ENCODE measurements at places on chromosomes 16 and 17.

DNA sequence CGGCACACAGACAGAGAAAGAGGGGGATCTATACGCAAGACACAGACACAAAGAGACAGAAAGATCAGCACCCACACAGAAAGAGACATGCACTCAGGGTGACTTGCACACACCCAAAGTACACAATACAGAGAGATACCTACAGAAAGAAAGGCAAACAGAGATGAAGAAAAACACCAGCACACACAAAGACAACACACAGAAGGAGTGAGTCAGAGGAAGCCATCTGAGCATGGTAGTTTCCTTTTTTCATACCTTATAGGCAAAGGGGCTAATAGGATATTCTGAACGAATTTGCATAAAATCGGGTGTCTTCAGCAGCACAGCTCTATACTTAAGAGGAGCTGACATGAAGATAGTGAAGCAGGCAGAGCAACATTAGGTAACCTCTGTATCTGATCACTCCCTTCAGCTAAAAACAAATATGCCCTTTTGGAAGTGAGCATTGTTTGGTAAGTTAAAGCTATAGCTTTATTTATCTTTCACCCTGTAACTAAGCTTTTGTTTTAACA, 198.6 kb downstream of the AATF start:
- DNase-seq: no peak

GRCh38 chr16:53924331-53925106, 220.6 kb downstream of the FTO start:
- no peak for DNase-seq

GRCh38 chr17:13403982-13404946, 197.5 kb downstream of the HS3ST3A1 start:
- no peak for DNase-seq

DNA sequence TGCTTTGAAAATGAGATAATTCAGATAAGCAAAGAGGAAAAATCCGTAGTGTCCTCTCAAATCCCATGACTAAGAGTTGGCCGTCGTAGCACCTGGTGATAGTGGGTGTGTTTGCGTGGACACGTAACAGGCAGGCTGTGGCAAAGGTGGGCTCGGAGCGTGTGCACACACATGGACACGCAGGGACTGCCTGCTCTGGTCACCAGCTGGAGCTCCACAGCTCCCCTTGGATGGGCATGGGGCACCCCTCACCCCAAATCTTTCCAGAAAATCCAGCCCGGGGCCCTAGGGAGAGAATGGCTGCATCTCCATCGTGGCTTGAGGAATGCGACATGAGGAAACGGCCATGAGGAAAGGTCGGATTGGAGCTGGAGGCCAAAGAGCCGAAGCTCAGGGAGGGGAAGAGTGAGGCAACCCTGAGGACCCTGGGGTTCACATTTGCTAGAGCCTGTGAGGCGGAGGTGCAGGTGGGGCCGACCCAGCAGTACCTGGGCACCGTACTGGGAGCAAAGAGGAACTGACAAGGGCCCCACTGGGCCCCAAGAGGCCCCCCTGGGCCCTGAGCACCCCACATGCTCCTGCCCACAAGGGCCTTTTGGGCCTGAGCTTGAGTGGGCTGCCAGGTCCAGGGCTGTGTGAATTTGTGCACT, 51.6 kb downstream of the DNAH17 start:
- DNase-seq: no peak

GRCh38 chr17:74571621-74572270, 4.4 kb upstream of the CD300H start:
- no peak for DNase-seq

DNA sequence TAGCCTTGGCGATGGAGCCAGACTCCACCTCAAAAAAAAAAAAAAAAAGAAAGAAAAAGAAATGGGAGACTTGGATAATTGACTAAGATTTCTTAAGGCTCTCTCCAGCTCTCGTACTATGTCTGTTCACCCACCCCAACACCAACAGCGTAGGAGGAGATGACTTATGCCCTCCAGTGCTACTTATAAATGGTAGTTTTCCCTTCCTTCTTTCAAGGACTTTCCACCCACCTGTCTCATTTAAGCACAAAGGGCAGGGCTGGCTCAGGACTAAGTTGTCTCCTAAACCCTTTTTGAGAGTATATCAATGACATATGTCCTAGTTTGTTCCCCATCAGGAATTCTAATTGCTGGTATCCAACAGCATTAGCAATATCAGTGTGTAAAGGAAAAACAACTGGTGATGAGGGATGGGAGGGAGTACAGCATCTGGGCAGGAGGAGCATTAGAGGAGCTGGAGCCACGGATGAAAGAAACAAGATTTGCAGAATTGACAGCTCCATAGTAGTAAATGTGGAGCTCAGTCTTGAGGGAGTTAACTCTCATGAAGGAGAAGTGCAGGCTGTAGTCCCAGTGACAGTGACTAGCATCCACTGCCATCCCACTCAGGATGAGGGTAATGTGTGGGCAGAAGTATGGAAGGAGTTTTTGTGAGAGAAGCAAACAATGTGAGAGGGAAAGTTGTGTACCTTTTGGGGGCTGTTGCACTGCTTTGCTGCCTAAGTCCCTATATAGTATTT, 17.2 kb downstream of the UBE2Z start:
- no peak for DNase-seq

GRCh38 chr16:77234611-77235010, 35.4 kb downstream of the SYCE1L start:
- DNase-seq: no peak

DNA sequence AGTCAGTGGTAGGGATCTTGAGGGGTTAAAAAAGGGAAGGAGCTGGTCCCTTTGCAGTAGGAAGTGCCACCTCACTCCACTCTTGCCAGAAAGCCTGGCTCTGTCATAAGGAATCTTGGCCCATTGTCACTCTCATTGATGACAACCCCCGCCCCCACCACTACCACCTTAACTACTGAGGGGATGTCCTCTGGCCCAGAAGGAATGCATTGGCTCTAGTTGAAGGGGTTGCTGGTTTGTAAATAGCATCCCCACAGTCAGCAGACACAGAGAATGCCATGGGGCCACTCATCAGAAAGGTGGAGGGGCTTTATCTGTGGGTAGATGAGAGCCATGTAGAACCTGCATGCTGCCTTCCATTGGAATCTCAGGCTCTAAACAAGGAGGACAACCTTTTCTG, 316.2 kb downstream of the WWOX start:
- no peak for DNase-seq

DNA sequence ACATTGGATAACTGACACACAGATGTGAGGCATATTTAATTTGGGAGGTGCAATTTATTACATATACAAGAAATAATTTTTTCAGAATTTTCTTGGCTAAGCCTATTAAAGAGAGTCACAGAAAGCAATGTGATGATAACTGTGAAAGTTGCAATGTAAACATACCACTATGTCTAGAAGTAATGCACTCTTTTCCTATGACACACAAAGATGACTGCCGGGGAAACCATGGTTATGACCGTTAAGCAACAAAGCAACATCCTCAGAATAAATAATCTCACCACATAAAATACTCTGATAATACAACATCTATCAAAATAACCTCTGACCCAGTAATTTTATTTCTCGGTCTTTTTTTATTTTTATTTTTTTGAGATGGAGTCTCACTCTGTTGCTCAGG, 10.5 kb upstream of the QRICH2 start:
- no peak for DNase-seq

- DNase-seq: no peak
Measured at GRCh38 chr16:9658164-9658563, 524.1 kb downstream of the GRIN2A start.

DNA sequence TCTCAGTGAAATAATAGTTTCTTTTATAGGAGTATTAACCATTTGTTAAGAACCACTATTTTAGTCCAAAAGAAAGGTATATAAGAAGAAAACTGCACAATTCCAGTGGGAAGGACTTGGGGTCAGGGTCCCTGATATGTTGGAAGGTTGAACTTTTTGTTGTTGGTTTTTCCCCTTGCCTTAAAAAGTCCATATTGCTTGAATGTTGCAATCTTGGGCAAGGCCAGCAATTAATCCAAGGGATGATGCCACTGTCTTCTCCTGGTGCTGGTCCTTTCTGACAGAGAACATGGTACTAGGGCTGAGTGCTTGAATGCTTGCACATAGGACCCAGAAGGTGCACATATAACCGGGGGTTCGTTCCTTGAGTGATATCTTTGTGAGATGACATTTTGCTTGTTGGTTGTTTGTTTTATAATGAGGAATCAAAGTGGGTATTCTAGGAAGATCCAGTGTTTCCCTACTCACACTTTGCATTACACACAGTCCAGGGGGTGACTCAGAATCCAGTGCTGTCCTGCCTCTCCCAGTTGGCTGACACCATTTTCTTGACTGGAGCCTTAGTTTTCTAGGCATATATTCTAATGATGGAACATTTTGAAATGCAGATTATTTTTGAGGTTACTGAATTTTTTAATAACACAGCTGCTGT, 54.9 kb downstream of the SIAH1 start:
- DNase-seq: no peak

DNA sequence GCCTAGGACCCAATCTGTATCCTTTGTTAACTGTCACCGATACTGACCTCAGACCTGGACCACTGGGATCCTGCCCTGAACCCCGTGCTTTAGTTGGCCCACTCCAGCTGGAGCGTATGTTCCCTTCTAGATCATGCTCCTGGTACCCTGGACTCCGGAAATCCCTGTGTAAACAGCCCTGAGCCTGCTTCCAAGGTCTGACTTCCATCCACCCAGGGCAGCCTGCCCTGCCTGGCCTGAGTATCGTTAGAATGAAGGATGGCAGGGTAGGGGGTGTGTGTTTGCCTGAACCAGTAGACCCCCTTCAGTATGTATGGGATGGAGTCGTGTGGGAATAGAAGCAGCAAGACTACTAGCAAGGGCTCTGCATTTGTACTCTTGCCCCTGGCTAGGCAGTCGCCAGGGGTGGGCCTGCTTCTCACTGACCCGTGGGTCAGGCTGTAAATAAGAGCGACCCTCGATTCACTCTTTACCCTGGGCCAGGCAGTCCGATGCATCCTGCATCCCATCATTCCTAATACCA, 691 bp upstream of the TMEM98 start:
- no peak for DNase-seq

DNA sequence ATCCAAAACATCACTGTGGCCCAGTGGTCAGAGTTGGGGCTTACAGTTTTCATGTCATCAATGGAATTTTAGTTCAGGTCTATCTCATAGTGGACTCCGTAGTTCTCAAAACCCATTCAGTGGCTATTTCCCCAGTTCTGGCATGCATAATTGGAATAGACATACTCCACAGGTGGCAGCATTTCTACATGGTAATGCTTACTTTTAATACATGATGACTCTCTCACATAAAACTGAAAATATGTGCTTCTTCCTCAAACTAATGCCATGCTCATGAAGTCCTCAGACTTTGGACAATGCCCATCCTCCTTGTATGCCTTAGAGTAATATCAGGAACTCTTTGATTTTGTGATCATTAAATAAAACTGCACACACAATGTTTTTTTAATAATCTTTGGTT, 857.4 kb upstream of the GOT2 start:
- no peak for DNase-seq

DNA sequence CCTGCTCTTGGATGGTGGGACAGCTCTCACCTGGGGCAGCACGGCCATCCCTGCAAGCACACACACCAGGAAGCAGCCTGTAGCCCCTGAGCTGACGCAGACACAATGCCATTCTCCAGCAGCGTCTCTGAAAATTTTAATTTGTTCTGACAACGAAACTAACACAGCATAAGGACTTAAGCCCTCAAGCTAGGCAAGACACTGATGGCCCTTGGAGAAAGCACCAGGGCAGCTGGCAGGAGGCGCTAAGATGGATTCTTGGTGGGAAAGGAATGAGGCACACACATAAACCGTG, 2.7 kb upstream of the LIMD2 start:
- DNase-seq: no peak

GRCh38 chr16:61364990-61365389, 671.2 kb downstream of the CDH8 start:
- DNase-seq: no peak

DNA sequence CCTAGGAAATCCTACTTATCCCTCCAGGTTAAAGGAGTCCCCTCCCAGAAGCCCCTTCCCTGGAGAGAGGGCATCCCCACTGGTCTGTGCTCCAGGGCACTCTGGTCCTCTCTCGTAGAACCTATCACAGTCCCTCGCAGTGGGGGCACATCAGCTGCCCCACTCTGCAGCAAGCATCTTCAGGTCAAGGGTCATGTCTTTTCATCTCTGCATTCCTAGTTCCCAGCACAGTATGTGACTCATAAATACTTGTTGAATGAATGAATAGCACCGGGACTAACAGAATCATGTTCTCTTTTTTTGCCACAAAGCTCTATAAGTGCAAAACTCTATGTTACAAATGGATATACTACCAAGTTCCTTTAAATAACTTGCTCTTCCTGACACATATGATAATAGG, 36.0 kb downstream of the RNF157 start:
- DNase-seq: no peak

DNA sequence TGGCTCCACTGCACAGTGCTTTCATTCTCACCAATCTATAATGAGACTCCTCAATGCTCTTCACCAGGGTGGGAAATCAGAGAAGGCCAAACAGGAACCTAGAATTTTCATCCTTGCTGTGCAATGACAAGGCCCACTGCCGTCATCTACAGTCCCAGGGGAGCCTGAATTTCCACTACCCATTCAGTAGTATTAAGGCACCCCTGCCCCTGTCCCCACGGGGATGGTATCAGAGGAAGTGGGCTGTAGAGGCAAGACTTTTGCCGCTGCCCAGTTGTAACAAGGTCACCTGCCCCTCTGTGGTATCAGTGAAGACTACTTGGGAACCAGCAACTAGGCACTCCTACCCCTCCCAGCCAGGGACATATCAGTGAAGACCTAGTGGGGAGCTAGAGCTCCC, 104.5 kb downstream of the C16orf78 start:
- no peak for DNase-seq

GRCh38 chr16:10921536-10922327, 20.5 kb downstream of the DEXI start:
- no peak for DNase-seq

DNA sequence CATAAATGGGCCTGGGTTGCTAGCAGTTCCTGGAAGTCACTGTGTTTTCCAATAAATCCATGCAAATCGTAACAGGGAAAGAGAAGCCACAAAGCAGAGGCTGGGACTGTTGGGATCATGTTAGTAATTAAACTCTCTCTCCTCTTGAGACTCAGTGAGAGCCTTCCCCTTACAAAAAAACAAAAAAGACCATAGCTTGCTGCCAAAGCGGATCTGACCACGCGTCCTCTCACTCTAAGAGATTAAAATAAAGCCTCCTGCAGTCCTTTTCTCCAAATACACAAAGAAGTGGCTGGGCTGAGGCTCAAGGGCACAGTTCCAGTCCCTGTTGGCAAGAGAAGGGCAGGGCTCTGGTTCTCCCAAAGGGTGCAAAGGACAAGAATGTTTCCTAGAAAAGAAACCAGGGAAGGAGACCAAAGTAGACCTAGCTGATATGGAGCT, 38.5 kb downstream of the PIGL start:
- DNase-seq: no peak

DNA sequence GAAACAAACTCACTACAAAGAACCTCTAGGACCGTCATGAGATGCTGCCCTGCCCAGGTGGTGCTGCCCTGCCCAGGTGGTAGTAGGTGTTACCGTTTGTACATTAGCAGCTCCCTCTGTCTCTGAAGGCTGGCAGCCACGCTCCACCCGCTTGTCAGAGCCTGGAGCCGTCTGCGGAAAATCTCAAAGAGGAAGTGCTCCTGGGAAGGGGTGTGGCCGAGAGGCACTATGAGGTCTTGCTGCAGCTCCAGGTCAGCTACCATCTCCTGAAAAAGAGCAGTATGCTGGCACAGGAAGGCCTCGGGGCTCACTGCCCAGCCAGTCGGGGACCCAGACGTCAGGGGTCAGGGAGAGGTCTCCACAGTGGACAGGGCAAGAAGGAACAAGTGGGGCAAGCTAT, 28.3 kb downstream of the ZNF276 start:
- no peak for DNase-seq

- no peak for DNase-seq
Measured at GRCh38 chr16:67395458-67396158, 2.3 kb upstream of the TPPP3 start.

- no peak for DNase-seq
Measured at GRCh38 chr17:1882836-1883235, 53.0 kb downstream of the RPA1 start.

Data from stimulated activated CD8-positive, alpha-beta memory T cell treated with anti-CD3 and anti-CD28 coated beads, Interleukin-2, amount 100 ng/mL, for 1 hour (primary cell).